ENCODE measurements at places on chromosomes 11 and 22. TPM values are rescaled to one million over a fixed set of nuclear protein-coding genes. Genes with fewer than 3 reads are reported as not detected.

ISX gene
- not detected for polyA plus RNA-seq

MMP8 gene
- not detected for polyA plus RNA-seq

NXPE1 gene
- polyA plus RNA-seq, result not detected

GRCh38 chr22:26893173-26894110 is 236.1 kb downstream of the MIAT start:
- peak; percentile 63 for DNase-seq

DNA sequence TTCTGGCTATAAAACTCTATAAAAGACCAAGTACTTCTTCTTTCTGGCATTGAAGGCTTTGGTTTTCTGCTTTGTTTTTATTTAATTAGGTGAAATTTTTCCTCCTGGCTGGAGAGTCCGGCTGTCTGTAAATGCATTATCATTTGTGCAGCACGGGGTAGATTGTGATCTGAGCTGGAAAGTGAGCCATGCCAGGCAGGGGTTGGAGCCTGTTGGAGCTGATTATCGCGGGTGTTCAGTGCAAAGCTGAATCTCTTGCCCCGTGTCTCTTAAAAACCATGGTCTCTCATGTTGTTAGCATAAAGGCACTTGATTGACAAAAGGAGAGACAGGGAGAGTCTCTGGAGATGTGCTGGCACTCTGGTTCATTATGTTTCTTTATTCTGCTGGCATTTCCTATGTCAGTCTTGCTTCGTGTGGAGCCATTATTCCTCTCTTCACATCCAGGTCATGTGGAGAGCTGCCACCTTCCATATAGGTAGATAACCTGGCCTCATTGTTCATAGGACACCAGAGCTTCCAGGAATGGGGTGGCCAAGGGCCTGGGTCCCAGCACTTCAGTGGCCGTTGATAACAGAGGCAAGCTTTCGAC is 75.2 kb downstream of the LDLRAD3 start:
- no peak for DNase-seq

GRCh38 chr11:2835296-2835695 is 50.3 kb downstream of the CDKN1C start:
- no peak for DNase-seq

DNA sequence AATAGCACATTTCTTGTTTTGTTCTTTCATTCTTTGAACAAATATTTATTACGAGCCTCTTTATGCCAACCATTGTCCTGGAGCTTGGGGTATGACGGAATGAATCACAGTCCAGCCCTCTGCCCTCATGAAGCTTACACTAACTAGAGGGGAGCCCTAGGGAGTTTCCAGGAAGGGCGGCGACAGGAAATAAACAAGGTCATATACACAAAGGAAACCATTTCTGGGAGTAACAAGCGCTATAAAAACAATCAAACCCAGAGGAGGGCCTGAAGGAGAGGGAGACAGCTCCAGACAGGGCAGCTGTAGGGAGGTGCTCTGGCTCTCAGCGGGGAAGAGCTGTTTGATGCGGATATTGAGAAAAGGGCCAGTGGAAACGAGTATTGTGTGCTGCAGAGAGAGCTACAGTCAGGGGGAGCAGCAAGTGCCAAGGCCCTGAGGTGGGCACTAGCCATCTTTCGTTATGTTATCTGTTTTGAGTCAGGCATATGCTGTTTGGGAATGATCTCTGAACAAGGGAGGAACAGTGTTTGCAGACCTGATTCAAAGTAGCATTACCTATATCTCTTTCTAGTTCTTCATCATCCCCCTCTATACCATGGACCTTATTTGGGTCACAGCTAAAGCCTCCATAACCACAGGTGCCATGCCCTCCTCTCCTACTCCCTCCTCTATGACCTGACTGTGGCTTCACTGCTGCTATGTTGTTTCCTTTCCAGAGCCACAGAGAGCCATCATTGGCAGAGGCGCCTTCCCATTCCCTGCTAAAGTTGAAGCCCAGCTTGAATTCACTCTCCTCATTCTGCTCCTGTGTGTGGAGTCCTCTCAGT is 15.3 kb upstream of the ZBTB16 start:
- peak; percentile 20 for DNase-seq

GRCh38 chr11:43212279-43212678 is 99.5 kb upstream of the API5 start:
- peak; percentile 46 for DNase-seq

DNA sequence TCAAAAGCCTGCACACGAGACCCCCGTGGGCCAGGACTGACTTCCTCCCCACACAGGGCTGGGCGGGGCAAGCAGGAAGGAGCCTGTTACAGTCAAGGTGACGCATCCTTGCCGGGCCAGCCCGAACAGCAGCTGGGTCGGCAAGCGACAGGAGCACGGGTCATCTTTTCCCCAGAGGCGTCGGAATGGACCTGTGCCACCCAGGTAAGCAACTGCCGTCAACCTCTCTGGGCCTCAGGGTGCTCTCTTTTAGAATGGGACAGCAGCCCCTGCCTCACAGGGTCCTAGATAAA is at the start of gene CYTH4:
Gene CYTH4, plus strand, starts transcription at position 124 of the 293 bp plus-strand sequence. Its CDS starts 62 bp downstream, at position 186.
- DNase-seq, result no peak

DNA sequence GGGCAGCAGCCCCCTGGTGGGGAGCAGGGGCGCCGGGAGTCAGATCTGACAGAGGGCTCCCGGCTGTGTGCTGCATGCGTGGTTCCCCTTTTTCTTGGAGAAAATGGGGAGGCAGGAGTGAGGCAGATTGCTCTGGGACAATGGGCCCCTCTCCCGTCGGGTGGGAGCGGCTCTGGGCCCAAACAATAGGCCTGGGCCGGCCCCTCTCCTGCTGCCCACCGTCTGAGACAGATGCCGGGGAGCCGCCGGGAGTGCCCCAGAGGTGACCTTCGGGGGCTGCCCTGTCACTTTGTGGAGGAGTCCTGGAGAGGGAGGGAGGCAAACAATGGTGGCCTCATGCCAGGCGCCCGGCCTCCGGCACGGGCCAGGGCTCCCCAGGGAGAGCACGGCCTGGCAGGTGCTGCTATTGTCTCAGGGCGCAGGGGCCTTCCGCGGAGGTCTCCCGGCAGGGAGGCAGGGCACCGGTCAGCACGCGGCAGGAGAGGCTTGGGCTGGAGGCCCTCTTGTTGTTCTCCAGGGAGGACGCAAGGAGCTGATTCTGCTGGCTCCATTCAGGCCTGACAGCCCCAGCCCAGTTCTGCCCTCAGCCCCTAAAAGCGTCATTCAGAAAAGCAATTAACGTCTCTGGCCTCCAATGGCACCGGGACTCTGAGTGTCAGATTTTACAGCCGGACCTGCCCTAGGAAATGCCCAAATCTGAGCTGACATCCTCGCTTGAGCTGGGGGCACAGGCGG is 44.8 kb downstream of the SMIM38 start:
- peak; percentile 21 for DNase-seq

DNA sequence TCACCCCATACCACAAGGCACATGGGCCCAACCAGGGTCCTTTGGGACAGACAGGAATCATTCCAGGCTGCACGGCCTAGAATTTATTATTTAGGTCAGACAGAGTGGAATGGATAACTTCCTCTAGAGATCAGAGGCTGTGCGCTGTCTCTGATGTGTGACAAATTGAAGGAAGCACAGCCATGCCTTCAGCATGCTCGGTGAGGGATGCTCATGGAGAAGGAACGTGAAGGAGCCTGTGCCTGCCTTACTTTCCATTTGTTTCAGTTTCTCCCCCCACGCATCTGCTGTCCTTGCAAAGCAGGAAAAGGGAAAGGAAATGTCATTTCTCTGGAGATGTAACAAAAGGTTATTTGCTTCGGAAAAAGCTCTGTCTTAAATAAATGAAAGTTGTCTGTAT is 644.1 kb downstream of the OPCML start:
- no peak for DNase-seq

DNA sequence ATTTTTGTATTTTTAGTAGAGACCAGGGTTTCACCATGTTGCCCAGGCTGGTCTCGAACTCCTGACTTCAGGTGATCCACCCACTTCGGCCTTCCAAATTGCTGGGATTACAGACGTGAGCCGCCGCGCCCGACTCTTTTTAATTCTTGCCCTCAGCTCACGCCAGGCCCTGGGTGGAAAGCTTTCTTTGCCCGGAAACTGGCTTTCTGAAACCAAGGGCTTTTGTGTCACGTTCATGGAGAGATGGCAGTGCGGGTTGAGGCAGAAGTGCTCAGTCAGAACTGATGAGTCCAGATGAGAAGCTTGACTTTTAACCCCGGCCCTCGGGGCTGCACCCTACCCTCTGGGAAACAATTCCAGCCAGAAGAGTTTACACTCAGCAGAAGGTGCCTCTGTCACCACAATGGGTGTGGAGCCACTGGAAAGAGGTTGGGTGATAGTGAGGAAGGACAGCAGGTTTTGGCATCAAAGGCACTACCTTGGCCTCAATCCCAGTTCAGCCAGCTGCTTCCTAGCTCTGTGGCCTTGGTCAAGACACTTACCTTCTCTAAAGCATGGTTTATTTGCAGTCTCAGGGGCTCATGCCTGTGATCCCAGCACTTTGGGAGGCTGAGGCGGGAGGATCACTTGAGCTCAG is 890 bp upstream of the ARFGAP3 start:
- no peak for DNase-seq

GRCh38 chr11:13140873-13141655 is 131.9 kb downstream of the RASSF10 start:
- DNase-seq, result no peak

Measured in GM23338 (cell line).